ENCODE measurements at places on chromosomes 6 and 20.

DNA sequence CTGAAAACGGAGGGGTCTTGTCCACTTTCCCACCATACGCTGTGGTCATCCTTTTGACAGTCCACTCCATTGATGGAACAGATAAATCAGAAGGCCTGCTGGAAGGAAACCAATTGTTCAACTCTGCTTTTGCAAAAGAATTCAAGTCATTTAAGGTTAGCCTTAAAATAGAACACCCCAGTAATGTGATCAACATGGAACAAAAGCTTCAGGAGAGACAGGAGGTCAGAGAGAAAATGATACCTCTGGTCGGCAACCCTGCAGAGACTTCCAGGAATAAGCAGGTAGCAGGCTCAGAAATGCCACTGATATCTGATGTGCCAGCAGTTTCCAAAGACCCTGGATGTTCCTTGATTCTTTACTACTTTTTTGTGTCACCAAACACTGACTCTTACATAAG, 39.6 kb upstream of the SHLD1 start:
- no peak for DNase-seq

GRCh38 chr20:3483784-3484183, 13.0 kb downstream of the ATRN start:
- DNase-seq: no peak

GRCh38 chr6:11718463-11718862, 60.1 kb downstream of the ADTRP start:
- no peak for DNase-seq

DNA sequence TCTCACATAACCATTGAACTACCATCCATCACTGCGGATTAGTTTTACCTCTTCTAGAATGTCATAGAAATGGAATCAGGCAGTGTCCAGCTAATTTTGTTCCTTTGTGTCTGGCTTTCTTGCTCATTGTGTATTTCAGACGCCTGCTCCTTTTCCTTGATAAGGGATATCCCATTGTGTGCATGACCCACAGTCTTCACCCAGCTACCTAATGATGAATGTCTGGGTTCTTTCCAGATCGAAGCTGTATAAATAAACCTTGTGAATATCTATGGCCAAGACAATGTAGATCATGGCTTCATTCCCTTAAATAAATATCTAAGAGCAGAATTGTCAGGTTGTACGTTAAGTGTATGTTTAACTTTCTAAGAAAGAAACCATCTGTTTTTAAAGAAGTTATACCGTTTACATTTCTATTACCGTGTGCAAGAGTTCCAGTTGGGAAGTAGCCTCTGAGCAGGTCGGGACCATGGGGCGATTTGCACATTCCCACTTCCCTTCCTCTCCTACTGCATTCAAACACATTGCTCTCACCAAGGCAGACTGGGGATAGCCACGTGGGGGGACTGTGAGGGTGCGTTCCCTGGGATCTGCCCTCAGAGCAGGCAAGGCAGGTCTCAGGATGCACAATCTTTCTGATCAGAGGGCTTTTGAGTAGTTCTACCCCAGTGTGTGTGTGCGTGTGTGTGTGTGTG, 13.1 kb downstream of the CD93 start:
- DNase-seq: no peak

DNA sequence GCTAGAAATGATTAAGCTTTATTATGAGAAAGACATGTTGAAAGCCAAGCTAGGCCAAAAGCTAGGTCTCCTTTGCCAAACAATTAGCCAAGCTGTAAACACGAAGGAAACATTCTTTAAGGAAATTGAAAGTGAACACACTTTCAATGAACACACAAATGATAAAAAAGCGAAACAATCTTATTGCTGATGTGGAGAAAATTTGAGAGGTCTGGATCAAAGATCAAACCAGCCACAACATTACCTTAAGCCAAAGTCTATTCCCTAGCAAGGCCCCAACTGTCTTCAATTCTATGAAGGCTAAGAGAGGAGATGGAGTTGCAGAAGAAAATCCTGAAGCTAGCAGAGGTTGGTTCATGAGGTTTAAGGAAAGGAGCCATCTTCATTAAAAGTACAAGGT, 40.2 kb upstream of the DEFB112 start:
- no peak for DNase-seq

DNA sequence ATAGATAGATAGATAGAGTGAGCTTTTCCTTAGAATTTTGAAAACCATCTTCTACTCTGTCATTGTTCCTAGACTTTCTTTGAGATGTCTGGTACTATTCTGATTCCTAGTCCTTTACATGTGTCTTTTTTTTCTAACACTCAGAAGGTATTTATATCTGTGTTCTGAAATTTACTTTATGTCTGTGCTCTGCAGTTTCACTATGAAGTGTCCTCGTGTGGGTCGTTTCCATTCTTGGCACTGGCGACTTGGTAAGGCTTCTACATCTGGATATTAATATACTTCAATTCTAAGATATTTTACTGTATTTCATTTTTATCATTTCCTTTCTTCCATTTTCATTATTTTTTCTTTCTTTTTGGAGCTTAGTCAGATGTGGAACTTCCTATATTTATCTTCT, 87.0 kb downstream of the FHL5 start:
- no peak for DNase-seq

GRCh38 chr6:40806256-40806864, 219.2 kb upstream of the LRFN2 start:
- DNase-seq: no peak

DNA sequence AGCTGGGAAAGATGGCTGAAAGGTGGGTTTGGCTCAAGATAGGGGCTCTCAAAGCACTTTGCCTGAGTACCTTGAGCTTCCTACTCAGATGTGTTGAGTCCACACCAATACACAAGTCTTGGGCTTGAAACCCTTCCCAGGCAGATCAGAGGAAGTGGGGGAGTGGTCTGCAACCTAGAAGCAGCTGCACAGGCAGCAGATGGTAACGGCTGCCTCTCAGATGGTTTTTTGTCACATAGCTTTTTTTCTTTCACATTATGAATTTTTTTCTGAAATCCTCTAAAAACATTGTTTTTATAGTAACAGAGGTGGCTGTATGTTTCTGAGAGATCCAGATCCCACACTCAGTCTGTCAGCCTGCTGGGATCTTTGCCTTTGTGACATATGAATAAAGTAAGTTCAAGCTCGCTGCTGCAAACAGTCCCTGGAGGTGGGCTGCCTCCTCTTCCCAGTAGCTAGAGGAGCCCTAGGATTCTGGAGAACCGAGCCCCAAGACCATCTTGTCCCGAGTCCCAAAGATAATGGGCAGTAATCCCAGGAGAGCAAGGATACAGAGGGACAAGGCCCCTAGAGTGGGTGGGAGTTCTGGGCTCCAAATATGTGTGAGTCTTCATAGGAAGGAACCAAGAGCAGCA, 97.1 kb upstream of the TOP1 start:
- DNase-seq: no peak

DNA sequence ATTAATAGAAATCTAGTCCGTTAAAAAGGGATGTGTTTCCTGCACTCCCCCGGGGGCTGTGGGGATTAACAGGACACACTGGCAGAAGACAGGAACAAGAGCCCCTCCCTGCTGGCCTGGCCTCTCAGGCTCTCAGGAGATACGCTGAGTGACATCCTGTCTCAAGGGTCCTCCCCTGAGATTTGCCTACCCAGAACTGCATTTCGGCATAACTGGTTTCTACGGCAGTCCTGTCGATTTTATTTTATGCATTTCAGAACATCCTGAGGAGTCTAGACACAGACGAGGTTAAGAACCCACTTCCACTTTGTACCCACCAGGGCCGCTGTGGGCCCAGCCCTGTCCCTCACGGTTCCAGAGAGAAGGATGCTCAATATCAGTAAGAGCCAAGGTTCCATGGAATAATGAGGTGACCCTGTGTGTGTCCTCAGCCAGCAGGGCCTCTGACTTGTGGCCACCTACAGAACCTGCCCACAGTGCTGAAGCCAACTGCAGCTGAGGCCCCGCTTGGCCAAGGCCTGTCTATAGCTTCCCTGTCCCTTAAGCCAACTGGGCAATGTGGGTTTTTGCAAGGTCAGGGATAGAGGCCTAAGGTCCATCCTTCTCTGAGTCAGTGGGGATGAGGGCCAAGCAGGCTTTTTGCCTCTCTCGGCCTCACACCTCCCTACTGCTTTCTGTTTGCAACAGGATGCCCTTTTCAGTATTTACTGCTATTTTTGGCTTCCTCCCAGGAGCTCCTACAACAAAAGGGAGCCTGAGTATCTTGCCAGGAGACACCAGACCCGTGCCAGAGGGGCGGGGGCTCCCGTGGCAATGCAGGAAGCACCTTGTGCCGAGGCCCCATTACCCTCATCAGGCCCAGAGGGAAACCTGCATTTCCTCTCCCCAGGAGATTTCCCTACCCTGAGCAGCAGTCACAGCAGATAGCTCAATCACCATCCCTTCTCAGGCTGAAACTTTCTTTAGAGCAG, 14.7 kb downstream of the UQCC2 start:
- no peak for DNase-seq

- no peak for DNase-seq
These were observed 10.7 kb upstream of the PRR18 start for GRCh38 chr6:166318649-166319600.

GRCh38 chr6:90656325-90656724, 69.5 kb upstream of the MAP3K7 start:
- no peak for DNase-seq

DNA sequence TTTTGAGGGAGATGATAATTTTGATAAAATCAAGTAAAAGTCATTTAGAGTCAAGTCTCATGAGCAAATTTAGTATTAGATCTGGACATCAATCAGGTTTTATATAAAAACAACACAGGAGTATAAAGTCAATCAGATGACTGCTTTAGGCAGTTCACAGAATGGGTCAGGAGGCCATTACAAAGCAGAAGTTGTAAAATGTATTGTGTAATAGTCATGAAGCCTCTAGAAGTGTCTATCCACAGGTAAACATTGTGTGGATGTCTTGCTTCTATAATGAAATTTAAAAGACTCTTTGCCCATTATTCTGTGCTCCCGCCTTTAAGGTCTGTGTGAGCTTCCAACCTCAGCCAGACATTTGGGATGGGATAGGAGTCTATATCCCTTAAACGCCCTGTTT, 28.8 kb downstream of the MAP7 start:
- DNase-seq: no peak

GRCh38 chr6:142172758-142173157, 25.7 kb downstream of the VTA1 start:
- no peak for DNase-seq

DNA sequence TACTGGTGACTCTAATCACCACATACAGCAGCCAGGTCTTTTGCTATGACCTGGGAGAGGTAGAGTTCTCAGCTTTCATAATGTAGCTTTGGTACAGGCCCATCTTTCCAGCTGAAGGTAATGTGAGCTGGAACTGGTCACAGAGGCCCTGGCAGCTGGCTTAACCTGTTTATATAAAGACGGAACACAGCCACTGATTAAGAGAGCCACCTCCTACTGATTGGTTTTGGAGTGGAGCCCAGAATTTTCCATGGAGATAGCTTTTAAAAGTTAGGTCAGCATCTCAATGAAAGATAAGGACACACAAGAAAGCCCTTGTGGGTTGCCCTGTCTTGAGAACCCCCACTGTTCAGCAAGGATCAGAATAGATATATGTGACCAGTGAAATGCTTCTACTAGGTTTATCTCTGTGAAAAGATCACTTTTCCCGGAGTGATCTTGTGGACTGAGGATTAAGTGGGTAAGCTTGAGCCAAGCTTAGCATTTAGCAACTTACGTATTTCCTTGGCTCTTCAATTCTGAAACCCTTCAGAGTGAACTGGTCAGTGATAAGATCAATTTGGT, 213.7 kb upstream of the CITED2 start:
- DNase-seq: no peak

DNA sequence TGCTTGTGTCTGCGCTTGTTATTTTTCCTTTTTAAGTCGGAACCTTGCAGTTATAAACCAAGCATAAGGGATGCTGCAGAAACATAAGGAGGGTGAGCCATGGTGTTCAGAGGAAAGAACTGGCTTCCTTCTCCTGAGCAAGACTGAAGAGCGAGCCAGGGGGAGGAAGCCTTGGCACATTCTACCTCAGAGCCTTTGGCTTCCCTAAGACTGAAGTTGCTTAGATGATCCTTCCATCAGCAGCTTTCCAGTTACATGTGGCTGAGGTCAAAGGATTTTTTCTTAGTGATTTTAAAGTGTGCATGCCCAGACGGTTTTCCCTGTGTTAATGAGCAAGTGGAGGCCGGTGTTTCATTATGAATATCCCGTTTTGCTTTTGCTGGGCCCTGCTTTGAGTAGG, 363.8 kb downstream of the DOK5 start:
- no peak for DNase-seq
